Pulmonary artery endothelial cell (primary cell): ENCODE measurements at places on chromosomes 5 and 9.

GRCh38 chr9:26462213-26462612, 430.4 kb downstream of the CAAP1 start:
- no peak for DNase-seq

- no peak for DNase-seq
These were observed 457 bp downstream of the UGCG start for GRCh38 chr9:111896942-111897600.

GRCh38 chr9:89468281-89468960, 29.5 kb downstream of the SEMA4D start:
- DNase-seq = no peak

DNA sequence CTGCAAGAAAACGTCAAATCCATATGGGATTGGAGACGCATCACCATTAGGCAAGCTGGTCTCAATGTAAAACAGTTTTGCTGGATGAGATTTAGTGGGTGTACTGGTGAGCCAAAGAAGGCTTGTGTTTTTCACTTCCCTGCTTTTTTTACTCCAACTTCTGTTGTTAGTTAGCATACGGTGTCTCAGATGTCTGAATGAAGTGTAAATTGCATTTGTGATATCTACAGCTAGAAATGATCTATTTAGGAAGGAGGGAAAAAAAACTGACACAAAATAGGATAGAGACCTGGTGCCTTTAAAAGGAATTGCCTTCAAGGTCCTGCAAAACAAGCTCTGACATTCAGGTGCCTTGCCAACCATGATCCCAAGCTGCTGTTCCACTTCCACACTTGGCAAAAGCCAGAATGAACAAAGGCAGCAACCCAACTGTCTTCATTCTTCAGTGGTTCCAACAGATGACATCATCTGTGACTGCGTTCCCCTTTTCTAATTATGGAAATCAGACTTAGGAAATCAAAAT, 104.2 kb upstream of the RAI14 start:
- DNase-seq = no peak

- no peak for DNase-seq
These were observed 23.2 kb downstream of the LPCAT1 start for GRCh38 chr5:1500411-1501091.

GRCh38 chr9:106864373-106865143, 1.6 kb downstream of the ZNF462 start:
- DNase-seq = no peak

GRCh38 chr9:97570899-97571298, 62.3 kb downstream of the TSTD2 start:
- DNase-seq = no peak

- DNase-seq = no peak
These were observed 80.1 kb downstream of the EDIL3 start for GRCh38 chr5:84304599-84304998.
